ENCODE measurements at places on chromosomes 7 and 10.

DNA sequence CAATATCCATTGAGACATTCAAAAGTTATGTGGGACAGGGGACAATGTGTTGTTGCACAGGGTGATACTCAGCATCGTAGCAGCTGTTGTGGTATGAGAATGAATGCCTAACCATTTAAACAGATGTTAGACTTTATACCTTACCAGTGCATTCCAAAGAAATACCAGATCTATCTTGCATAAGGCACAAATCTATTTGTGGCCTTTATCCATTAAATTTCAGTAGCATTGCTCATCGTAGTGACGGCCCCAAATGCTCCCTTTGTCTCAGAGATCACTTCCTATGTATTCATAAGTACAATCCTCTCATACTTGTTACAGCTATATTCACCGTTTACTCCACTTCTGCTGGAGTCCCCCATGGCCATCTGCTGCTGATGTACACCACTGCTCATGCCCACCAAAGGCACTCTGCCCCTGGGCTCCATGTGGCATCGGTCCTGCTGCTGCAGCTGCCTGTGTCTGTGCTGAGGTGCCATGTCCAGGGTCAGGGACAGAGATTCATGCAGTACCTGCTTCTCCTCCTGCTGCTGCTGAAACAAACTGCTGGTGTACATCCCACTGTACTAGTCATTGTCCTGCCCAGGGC, 96.3 kb downstream of the CPED1 start:
- DNase-seq, result no peak

- DNase-seq, result no peak
Observed at GRCh38 chr10:49135575-49136313, 1.9 kb upstream of the FAM170B start.

DNA sequence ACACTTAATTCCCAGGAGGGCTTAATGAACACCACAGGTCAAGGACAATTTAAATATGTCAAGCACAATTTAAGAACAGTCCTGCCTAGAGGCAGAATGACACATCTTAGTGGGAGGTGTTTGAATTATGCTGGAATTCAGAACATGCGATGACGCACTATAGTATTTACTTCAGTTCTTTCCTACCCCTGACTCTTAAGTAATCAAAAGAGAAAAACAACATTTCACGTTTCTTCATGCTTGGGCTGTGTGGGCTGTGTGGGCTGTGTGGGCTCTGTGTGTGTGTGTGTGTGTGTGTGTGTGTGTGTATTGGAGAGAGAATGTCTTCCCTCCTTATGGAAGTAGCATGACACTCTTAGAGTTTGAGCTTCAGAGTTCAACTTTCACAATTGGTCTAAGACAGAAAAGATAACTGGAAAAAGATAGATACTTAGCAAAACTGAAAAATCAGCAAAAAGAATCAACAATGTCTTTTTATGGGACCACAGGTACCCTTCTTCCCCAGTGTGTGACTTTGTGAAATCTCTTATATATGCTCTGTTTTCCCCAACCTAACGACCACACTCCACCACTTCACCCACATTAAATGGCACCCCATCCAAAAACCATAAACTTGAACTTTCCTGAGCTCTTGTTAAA, 33.7 kb upstream of the CABCOCO1 start:
- no peak for DNase-seq

DNA sequence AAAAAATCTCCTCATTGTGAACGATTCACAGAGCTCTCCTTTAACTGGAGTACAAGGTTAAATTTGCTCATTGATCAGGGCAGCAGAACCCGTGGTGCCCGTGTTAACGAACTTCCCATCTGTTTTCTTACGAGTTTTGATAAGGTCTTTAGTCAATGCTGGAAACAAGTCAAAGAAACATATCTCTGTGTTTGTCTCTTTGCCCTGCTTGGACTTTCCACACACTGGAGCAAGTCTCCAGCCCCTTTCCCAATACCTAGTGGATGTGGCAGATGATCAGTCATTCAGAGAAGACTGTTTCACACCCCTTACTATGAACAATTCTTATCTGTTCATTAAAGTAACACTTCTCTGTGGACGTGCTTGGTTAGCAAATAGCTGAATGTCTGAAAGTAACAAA, 121.3 kb downstream of the ARID5B start:
- no peak for DNase-seq

DNA sequence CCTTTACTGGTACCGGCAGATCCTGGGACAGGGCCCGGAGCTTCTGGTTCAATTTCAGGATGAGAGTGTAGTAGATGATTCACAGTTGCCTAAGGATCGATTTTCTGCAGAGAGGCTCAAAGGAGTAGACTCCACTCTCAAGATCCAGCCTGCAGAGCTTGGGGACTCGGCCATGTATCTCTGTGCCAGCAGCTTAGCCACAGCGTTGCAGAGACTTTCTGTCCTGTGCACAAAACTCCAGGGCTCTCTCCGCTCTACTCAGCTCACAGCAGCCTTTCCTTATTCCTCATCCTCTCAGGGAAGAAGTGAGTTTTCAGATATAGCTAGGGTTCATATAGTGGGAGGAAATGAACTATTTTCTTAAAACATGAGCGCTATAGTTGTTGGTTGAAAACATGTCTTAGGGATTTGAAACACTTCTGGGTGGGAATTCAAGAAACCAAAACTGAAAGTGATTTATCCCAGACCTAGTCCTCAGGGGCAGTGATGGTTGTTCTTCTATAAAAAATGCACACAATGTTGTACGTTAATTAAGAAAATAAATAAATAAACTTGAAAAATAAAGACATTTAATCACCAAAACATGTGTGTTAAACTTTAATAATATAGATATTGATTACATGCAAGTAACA, 150.2 kb upstream of the PRSS58 start:
- no peak for DNase-seq

DNA sequence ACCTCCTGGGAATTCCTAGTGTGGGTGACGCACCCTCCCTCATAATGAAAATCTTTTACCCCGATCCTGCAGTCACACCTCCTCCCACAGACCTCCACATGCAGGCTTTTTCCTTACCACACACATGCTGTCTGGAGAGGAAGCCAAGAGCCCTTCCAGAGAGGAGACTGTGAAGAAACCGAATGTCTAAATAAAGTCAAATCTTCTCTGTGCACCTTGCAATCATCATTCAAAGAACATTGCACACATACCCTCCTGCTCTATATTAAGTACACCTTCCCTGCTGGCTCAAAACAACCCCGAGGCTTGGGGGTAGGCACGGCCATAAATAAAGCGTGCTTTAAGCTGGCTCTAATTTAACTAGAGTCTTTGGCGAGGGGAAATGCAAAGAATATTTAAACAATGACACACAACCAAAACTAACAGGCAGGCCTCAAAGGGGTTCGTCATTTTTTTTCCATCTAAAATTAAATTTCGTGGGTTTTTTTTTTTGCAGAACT, 34.9 kb downstream of the CALML3 start:
- peak; percentile 14 for DNase-seq

DNA sequence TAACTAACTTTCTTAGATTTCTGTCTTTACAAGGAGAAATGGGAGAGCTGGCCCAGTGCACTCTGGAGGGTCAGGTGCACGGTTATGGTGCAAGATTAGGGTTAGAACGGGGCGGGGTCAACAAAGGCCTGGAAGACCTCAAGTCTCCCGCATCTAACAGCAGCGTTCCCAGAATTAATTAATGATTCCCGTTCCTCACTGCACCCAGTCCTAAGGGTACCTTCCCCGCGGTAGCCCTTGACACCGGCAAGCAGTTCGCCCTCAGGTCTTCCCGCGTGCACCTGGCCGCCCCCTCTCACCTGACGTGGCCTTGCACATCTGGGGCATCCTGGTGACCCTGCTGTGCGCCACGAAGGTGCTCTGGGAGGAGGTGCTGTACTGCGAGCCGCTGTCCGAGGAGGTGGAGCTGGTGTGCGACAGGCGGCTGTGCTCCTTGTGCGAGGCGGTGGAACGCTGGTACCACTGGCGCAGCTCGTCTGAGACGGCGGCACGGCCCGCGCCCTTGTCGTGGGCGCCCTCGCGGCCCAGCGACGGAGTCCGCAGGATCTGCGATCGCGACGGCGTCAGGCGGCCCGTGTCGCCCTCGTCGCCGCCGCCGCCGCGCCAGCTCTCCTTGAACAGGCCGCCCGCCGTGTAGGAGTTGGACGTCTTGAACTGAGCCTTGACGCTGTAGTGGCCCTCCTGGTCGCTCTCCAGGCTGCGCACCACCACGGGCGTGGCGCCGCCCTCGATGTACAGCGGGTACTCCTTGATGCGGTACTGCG, 69.8 kb downstream of the PRPF18 start:
- DNase-seq, result no peak

DNA sequence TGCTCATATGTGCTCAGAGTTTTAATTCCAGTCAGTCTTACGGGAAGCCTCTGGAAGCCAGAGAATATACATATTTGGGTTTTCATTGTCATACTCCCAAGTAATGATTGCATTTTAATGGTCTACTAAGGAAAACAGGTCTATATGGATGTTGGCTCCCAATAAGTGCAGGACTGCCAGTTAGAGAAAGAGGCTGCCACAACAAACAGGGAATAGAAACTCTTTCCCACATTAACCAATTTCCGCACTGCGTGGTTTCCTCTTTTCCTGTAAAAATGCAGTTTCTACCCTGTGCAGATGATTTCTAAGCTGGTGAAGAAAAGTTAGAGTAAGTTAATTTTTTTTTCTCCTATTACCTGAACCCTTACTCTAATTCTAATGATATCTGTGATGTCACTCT, 78.2 kb downstream of the CCSER2 start:
- no peak for DNase-seq

DNA sequence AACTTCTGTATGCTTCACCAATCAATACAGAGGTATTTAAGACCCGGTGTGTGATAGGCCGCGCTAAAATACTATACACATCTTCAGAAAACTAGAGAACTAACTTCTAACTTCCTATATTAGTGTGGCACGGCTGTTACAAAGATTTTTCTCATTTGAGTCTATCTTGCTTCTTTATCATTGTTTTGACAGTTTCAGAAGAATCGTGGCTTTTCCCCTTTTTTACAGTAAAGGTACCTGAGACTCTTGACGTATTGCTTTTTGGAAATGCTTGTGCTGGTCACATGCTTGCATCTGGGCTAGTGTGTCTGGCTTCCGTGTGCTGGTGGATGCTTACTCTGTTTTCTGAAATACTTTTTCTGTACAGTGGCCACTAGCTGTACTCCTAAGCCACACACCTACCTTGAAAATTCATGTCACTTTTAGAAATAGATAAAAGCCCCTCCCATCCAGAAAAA, 12.7 kb downstream of the IKZF1 start:
- DNase-seq, result no peak

GRCh38 chr10:92720831-92721165, 31.0 kb downstream of the HHEX start:
- no peak for DNase-seq

- DNase-seq, result no peak
Observed at GRCh38 chr10:78934532-78934898, 134.3 kb upstream of the ZMIZ1 start.

- DNase-seq, result no peak
Observed at GRCh38 chr10:126170371-126170770, 217.9 kb downstream of the ADAM12 start.

DNA sequence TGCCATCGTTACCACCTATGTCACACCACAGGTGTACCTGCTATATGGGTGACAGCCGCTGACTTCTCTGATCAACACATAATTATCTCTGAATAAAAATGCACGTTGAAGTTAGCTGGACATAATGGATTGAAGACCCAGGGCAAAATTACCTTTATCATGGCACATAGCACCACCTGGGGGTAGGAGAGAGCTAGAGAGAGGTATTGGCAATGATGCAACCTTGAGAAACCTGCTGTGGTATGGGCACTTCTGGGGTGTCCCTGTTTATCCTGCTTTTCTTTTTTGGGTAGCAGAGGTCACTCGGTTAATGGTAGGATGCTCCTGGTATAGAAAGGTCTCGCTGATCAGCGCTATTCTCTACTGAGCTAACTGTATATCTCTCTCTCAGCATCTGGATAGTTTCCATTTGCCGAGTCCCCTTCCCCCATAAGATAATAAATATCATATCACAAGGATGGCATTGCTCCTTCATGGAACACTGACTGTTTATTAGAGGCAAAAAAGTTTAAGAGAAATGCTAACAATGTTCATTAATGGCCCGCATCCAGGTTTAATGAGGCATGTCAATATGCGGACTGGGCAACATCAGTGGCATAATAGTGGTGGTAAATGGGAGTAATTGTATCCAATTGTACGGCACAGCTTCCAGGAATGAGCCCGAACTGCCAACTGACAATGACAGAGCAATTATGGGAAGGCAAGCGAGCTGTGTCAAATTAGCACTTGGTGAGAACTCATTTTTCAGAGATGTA, 323.1 kb downstream of the TFEC start:
- DNase-seq, result peak; percentile 47

- DNase-seq, result peak; percentile 37
Observed at GRCh38 chr7:159027789-159028507, 116.7 kb downstream of the VIPR2 start.

DNA sequence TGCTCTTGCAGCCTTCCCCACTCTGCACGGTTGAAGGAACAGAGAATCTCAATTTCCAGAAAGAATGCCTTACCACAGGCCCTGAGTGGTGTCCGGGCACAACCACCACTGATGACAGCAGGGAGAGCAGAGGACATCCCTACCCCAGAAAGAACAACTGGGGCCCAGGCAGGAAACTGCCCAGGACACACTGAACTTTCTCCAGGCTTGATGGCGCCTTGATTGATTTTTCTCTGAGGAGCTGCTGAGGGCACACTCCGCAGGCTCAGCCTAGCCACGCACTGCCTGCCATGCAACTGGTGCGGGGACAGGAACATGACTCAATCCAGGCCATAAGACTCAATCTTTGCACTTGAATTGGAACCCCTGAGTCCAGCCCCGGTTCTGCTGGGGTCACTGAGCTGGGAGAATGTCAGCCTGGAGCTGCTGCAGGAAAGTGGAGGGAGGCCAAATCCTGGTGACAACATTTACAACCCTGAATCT, 5.9 kb downstream of the AKR1B1 start:
- DNase-seq, result no peak

DNA sequence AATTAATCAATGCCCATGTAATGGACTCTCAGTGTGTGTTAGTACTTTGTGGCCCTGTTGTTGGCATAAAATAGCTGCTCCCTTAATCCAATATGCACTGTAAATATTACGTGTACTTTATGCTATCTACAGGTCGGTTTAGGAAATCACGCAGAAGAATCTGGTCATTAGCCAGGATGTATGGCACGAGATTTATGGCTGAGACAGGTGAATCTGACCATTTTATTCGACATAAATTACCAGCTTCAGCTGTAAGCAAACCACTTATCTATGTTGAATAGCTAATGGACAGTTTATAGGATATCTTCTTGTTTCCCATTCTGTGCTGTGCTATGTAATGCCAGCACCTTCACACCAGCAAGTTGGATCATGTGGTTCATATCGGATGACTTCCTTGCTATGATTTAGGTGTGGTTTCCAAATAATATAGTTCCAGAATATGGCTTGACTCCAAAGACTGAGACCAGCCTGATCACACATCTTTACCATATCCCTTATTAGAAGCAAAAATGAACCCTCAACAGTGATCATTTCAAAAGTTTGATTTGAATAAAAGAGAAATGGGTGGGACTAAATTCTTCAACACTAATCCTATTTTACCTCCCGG, 301.4 kb downstream of the AHR start:
- DNase-seq, result no peak

Data from Caco-2 (cell line).